ENCODE measurements at places on chromosomes 11 and 22.

DNA sequence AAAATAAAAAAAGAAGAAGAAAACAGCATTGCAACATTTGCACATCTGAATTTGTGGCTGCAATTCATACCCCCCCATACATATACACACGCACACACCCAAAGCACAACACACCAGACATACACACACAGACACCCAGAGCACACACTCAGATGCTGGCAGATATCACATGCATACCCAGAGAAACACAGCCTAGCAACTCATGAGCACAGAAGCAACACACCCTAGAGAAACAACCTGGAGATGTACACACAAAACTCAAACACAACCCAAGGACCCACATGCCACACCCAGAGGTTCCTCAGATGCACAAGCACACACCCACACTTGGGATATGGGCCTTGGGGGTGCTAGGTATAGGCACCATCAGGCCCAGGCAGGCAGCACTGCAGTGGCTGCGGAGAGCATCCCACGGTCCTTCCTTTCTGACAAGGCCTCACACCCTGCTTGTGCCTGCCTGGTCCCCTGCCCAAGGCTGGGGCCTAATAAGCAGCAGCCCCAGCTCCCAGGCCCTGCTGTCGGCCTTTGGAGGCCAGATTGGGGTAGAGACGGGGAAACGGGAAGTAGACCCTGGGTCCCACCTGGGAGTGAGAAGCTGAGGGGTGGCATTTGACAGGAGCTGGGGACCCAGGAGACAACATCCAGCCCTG, 3.1 kb downstream of the CST6 start:
- DNase-seq: no peak

DNA sequence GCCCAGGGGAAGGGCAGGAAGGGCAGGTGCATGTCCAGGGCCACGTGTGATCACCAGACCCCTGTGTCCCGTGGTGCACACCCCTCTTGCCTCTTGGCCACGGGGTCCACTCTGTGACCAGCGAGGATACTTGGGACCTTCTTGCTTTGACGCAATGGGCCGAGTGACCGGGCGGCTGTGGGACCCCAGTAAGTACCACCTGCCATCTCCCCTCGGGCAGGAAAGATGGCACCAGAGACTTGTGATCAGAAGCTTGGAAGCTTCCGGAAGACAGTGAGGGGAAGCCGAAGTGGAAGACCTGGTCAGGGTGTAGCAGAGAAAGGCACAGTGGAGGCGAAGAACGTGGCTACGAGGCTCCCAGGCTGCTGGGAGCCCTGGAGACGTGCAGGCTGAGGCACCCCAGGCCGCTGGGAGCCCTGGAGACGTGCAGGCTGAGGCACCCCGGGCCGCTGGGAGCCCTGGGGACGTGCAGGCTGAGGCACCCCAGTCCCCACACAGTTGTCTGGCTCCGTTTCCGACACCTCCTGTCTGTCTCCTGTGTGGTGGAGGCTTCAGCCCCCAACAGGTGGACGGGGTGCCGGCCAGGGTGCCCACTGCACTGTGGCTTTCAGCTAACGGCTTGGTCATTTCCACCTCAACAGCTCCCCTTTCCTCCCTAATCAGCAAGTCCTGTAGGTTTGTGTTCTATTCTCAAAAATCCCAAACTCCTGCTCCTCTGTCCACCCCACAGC, 663.5 kb downstream of the BRD1 start:
- no peak for DNase-seq

GRCh38 chr11:122093731-122094275, 22.2 kb downstream of the BLID start:
- no peak for DNase-seq

DNA sequence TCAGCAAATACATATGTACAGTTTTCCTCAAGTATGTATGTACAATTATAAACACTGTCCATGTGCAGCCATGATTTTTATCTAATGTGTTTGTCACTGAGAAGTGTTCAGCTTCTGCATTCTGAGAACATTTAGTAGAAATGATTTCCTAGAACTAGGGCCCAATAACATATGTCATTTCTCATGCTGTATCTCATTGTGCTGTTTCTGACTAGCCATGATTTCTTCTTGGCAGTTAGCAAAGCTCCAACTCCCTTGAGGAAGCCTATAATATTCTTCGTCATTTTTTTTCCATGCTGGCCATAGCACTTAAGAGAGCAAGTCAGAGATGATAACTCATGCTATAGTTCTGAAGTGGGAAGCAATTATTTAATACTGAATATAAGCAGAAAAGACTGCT, 187.8 kb downstream of the DDX10 start:
- no peak for DNase-seq

GRCh38 chr11:118200497-118200896, 24.1 kb upstream of the SCN2B start:
- DNase-seq: no peak

DNA sequence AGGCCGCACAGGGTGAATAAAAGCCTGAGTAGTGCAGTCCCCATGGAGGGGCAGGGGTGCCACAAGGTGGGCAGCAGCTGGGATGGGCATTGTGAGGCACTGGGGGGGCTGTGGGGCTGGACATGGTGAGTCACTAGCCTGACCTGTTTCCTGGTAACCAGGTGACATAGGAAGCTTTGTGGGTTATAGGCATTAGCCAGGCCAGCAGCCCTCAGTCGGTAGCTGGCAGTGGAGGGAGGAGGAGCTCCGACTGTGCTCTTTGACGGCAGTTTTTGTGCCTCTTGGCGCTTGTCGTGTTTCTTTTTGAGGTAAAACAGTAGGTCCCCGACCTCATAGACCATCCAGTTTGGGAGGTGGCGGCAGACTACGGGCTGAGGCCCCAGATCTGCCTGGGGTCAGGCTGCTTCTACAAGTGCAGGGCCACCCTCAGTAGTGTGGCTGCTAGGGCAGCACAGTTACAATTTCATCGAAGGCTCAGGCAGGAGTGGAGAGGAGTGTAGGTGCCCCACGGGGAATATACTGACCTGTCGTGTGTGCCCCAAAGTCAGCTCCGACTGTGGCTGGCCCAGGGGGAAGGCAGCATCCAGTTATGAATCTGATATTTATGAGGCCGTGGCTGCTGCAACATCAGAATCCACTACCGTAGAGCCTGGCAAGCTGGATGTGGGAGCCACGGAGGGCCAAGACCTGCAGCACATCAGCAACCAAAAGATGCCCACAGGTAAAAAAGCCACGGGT, 107.7 kb downstream of the CRYBB2 start:
- no peak for DNase-seq

DNA sequence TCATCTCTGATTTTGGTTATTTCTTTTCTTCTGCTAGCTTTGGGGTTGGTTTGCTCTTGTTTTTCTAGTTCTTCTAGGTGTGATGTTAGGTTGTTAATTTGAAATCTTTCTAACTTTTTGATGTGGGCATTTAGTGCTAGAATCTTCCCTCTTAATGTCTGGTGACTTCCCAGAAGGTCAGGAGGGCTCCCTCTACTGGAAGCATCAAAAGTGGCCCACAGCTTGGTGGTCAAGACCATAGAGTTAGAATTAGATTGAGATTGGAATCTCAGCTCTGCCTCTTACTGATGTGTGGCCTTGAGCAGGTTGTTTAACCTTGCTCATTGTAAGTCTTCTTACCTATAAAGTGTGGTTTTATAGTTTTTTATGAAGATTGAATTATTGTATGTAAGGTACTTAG, 99.3 kb downstream of the FDX1 start:
- peak; percentile 28 for DNase-seq

- peak; percentile 100 for DNase-seq
Observed at GRCh38 chr11:134068829-134069425, at the start of gene JAM3. TSS of gene JAM3 (plus strand) at chr11:134069072. CDS start at chr11:134069084, 12 bp downstream.

- DNase-seq: no peak
Observed at GRCh38 chr22:30921108-30921507, 47.5 kb downstream of the MORC2 start.

DNA sequence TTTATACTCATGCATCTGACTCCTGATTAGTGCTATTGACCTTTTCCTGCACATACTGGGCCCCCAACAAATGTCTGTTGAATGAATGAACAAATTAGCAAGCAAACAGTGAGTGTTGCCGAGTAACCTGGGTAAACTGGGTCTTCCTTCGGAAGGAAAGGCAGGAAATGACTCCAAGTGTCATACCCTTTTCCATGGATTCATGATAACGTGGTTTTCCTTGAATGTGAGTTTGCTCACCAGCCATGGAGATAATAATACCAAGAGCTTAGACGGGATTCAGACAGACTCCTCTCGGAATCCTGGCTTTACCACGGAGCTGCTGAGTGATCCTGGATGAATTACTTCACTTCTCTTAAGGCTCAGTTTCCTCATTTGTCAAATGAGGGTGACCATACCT, 16.7 kb downstream of the TECTA start:
- no peak for DNase-seq

DNA sequence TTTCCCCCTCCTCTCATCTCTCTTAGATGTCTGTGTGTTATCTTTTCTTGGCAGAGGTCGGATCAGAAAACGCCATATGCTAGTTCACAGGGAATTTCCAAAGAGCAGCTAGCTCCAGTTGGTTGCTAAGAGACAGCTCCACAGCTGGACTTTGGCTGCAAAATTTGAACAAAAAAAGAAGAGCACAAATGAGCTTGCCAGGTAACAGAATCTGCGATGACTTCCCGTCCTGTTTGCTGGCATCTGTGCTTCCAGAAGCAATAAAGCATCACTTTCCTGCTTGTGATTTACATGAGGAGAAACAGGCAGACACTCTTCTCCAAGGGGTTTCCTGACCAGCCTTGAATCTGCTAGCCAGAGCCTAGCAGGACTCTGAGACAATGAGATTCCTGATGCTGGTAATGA, 596.0 kb upstream of the B3GAT1 start:
- DNase-seq: no peak

DNA sequence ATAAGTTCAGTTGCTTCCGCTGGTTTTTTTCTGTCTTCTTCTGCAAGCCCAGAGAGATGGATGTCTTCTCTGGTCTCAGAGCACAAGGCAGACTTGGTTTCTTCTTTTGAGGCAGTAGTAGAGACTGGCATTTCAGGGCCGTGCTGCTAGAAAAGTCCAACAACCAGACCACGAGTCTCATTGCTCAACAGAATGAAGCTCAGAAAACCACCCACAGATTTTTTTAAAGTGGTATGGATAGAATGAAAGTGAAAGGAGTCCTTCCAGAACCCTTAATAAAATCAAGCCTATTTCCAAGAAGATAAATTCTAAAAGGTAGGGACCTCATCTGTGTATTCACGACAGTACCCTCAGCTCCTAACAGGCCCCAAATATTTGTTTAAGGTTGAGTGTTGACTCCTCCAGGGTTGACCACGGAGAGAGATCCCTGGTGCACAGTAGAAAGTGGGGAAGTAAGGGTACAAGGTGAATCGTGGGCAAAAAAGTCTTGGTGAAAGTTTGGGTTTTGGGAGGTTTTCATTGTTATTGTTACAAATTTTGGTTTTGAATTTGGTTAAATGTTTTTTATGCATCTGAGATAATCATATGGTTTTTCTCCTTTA, 43.6 kb upstream of the DDX6 start:
- no peak for DNase-seq

DNA sequence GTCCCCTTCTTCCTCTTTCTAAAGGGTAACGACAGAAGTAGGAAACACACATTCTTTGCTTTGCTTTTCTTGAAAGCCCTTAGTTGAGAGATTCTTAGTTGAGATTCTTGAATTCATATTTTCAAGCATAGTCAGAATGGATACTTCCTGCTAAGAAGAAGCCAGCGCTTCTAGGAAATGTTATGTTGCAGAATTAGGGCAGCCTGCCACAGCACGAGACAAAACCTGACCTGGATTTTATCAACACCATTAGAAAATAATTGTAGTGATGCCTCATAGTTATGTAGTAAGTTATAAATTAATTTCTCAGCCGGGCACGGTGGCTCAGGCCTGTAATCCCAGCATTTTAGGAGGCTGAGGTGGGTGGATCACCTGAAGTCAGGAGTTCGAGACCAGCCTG, 37.9 kb upstream of the NUP160 start:
- DNase-seq: no peak

GRCh38 chr22:37677493-37677974, 2.1 kb downstream of the LGALS1 start:
- no peak for DNase-seq

- no peak for DNase-seq
Observed at GRCh38 chr11:45512471-45513148, 152.8 kb downstream of the CHST1 start.

DNA sequence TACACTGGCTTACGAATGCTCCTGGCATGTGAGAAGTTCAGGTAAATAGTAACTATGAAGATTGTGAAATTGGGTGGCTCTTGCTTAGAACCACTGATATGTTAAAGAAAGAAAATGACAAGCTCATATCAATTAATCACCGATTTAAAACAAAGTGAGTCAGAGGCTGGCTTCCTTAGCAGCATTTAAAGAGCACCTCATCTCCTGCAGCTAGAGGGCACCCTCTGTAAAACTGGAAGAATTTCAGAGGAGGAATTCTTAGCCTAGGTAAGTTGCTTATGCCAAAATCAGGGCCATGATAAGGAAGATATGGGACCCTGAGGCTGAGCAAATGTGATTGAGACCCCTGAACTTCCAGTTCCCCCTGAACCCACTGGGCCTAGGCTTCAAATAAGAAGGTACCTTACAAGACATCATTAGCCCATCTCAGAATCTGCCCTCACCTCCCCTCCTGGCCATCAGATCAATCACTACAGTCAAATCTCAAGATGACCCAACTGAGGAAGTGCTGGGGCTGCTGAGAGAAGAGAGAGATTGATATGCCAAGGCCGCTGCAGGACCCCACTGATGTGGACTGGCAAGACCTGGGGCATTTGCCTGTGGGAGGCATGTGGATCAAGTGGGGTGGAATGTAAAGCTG, 8.6 kb upstream of the CD3E start:
- peak; percentile 50 for DNase-seq

GRCh38 chr11:23318670-23319069, 458.4 kb upstream of the CCDC179 start:
- no peak for DNase-seq

GRCh38 chr11:44623341-44623730, 57.9 kb downstream of the CD82 start:
- no peak for DNase-seq

DNA sequence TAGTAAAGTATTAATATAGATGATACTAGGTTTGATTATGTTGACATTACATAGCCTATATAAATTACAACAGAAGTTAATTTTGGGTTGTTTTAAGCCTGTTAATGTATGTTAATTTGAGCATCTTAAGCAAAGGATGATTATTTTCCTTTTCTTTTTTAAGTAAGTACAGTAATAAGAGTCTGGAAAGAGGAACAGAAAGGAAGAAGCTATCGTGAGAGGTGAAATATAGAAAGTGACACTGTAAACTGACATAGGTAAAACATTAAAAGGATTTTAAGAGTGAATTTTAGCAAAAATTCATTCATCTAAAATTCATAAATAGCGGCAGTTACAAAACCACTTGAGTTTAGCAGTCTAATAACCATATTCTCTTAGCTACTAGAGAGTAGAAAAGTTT, 45.5 kb downstream of the FAR1 start:
- no peak for DNase-seq

DNA sequence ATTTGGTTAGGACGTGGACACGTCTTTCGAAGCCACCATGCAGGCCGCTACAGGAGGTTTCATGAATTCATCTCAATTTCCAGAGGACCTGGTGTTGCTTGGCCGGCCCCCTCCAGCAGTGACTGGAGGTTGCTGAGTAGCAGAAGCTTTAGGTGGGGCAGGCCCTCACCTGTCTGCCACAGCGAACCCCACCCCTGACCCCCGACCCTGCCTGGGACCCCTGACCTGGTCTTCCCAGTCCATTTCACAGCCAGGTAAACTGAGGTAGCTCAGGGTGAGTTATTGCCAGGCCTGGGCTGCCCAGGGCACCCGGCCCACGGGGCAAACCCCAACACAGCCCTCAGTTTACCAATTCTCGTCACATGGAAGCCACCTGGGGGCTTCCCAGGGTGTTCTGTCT, 39.1 kb upstream of the SMIM38 start:
- DNase-seq: no peak

GRCh38 chr22:48106715-48107259, 1344.3 kb downstream of the TBC1D22A start:
- DNase-seq: no peak

Data from K562 (cell line).